Stimulated activated CD4-positive, alpha-beta T cell treated with anti-CD3 and anti-CD28 coated beads, Interleukin-1b, Interleukin-23, amount 100 ng/mL, for 1 hour (primary cell): ENCODE measurements at places on chromosomes 4 and X.

DNA sequence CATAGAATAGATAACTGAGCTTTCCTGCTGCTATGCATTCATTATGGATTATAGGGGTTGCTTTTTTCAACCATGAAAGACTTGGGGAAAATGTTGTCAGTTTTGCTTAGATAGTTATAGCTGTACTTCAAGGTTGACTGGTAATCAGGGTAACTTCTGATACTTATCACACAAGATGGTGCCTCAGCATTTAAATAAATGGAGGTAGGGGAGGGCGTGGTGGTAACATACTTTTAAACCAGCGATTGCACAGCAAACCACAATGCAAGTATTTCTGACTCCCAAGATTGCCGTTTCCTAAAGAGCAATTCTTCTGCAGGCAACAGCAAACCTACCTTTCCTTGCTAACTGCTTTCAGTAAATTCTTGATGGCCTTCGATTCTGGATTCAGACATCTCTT is 1.3 kb downstream of the CXCL10 start:
- no peak for DNase-seq

- no peak for DNase-seq
These were observed 84.7 kb upstream of the RPA4 start for GRCh38 chrX:96798982-96799381.

- DNase-seq = no peak
These were observed 49.7 kb downstream of the ABCG2 start for GRCh38 chr4:88108747-88109122.

- no peak for DNase-seq
These were observed 21.2 kb downstream of the SLC2A9 start for GRCh38 chr4:9999956-10000561.
